ENCODE measurements at places on chromosomes 7 and 10. TPM values are rescaled to one million over a fixed set of nuclear protein-coding genes. Genes with fewer than 3 reads are reported as not detected.

CFAP70 gene
- 1.6 TPM for polyA plus RNA-seq

ANXA8L1 gene
- polyA plus RNA-seq = not detected

PON3 gene
- not detected for polyA plus RNA-seq

NRP1 gene
- not detected for polyA plus RNA-seq

TMEM270 gene
- not detected for polyA plus RNA-seq

CRYGN gene
- polyA plus RNA-seq = not detected

LIPJ gene
- 0.13 TPM for polyA plus RNA-seq

PRKAR2B gene
- polyA plus RNA-seq = 0.68 TPM

ELN gene
- polyA plus RNA-seq = not detected

MYH16 gene
- polyA plus RNA-seq = not detected

PDE1C gene
- not detected for polyA plus RNA-seq

CWF19L1 gene
- 30.0 TPM for polyA plus RNA-seq

Data from B cell (primary cell).